ENCODE measurements at places on chromosomes 16 and 17. TPM values are rescaled to one million over a fixed set of nuclear protein-coding genes. Genes with fewer than 3 reads are reported as not detected.

DNA sequence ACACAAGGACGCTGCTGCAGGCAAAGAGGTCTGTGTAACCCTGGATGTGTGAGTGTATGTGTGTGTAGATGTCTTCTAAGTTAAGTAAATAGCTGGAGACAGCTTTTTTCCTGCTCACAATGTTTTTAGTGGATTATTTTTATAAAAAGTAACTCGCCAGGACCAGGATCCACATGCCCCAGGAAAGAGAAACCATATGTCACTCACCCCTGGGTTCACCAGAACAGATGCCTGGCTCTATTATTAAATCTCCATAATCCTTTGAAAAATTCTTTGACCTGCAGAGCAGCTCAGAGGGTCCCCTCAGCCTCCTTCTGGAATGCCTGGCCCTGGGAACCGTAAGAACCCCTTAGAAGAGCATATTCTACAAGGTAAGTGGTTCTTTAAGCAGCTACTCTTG, 18.0 kb downstream of the ABCC12 start:
- ATAC-seq: no peak

MT3 gene
- total RNA-seq: 73.8 TPM

- ATAC-seq: no peak
Measured at GRCh38 chr17:22265807-22266206, 573.5 kb downstream of the KCNJ18 start.

DNA sequence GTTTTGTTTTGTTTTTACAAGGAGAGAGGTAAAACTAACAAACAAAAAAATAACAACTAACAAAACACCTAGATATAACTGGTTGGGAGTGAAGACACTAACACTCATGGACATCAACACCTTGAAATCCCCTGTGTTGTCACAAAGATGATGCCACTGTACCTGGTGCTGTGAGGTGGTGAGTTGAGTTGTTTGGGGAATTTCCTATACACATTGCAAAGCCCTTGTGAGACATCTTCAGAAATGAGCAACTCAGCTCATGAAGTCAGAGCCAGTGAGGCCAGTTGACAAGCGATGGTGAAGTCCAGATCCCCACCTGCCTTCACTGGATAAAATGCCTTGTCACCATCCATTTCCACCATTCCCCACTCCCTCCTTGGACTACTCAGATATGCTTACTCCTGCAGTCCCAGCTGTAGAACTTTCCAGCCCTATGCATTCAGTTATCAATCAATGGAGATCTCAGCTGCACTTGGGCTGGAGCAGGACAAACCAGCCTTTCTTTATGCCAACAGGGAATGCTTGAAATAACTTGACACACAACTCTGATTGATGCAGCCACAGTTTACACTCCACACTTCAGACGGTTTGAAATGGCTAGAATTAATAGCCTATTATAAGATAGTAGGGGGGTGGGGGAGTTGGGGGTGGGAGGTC, 22.2 kb downstream of the ANKFN1 start:
- no peak for ATAC-seq

DNA sequence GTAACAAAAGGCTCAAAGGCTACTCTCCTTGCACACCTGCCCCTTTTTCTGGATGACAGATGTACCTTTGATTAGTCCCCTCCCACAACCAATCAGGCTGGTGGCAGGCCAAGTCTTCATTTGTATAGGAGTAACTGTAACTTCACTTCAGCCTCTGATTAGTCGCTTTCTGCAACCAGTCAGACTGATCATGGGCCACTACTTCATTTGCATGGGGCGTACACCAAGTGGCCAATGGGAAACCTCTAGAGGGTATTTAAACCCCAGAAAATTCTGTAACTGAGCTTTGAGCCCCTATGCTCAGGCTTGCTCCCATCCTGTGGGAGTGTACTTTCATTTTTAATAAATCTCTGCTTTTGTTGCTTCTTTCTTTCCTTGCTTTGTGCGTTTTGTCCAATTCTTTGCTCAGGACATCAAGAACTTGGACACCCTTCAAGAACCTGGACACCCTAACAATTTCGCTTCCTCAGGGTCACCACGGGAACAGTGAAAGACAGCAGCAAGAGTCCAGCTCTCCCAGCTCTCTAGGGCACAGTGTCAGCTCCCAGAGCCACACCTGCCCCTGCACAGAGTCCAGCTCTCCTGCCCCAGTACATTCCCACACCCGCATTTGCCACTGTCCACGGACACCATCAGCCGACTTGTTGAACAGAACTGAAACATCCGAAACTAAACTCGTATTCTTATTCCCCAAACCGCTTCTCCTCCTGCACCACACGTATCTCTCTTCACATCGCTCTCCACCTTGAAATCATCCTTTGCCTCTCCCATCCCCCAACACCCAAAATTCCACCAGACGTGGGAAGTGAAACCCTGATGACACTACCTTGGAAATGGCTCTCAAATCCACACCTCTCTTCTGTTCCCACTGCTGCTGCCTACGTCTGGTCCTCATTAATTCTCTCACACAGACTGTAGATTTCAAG, 53.4 kb downstream of the ABCC12 start:
- no peak for ATAC-seq

GRCh38 chr17:45432405-45433158, at the start of gene ARHGAP27:
ARHGAP27 (minus strand) TSS chr17:45432870; CDS start chr17:45430279, 2,591 bp downstream.
- ATAC-seq: no peak

DNA sequence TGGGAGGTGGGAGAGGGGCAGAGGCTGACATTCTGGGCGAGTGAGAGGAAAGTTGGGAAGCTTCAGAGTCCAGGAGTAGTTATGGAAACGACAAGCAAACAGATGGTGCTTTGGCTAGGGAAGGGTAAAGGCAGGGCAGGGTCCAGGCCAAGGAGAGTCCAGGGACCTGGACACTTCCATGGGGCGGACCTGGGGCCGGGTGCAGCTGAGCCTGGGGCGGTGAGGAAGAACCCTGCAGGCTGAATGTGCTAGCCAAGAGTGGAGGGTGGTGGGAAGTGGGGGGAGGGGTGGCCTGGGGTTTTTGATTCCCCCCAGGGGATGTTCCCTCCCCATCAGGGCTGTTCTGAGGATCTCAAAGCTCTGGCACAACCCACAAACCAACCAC, 2.6 kb downstream of the PPP1R9B start:
- no peak for ATAC-seq

PRKCA gene
- 58.2 TPM for total RNA-seq

DNA sequence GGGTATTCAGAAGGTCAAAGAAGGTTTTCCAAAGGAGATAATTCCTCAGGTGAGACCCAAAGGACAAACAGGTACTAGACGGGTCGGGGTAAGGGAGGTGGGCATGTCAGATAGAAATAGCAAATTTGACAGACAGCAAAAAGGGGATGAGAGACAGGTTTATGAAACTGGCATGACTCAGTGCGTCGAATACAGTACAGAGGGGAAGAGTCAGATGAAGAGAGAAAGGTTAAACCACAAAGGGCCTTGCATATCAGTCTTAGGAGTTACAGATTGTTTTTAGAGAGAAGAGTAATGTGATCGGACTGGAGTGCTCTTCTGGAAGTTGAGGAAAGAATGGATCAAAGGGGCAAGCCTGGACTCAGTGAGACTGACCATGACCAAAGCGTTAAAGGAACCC, 88.4 kb downstream of the ZZEF1 start:
- ATAC-seq: peak; percentile 100

KRTAP2-1 gene
- total RNA-seq: not detected

- no peak for ATAC-seq
Measured at GRCh38 chr17:51913491-51914205, 244.9 kb downstream of the CA10 start.

CDR2L gene
- total RNA-seq: 1.2 TPM

GRCh38 chr17:50699410-50699809, 8.3 kb downstream of the ANKRD40 start:
- no peak for ATAC-seq

TBC1D3H gene
- not detected for total RNA-seq

SEZ6L2 gene
- total RNA-seq: not detected

GRCh38 chr16:595942-596735, 6.3 kb downstream of the RAB40C start:
- no peak for ATAC-seq

DNA sequence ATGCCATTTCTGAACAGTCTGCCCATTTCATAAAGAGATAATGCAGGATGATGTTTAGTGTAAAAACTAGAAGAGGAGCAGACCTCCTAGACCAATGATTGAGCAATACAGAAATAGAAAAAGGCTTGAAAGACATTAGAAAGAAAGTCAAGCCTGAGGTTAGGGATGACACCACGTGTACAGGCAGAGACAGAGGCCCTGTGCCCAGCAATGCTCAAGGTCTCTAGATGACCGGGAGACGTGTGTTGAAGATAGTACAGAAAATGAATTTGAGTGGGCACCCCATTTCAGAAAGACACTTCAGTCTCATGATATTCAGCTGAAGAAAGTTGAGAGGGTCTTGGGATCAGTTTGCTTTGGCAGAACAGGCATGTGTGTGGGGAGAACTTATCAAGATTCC, 5.4 kb downstream of the GID4 start:
- no peak for ATAC-seq

DNA sequence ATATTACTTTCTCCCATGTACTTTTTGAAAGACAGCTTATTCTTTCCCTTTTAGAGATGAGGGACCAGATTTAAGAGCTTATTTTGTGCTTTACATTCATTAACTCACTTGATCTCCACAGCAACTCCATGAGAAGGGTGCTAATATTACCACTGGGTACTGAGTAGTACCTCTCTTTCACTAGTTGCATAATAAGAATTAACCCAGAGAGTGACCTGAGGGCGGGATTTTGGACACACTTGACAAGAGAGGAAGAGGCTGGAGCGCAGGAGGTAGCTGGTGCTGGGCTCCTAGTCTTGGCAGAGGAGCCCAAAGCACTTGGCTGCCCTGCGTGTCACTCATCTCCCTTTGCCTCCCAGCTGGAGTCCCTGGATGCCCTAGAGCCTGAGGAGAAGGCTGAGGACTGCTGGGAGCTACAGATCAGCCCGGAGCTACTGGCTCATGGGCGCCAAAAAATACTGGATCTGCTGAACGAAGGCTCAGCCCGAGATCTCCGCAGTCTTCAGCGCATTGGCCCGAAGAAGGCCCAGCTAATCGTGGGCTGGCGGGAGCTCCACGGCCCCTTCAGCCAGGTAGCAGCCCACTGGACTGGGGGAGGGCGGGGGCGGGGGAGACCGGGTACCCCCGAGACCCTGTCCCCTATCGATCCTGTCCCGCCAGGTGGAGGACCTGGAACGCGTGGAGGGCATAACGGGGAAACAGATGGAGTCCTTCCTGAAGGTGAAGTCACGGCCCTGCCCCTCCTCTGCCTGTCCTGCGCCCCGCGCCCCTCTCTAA, 1.7 kb upstream of the MAZ start:
- no peak for ATAC-seq

Data from activated T-helper 17 cell treated with anti-CD3 and anti-CD28 coated beads, Interleukin-2, amount 50 U/mL, for 72 hours (primary cell).